ENCODE measurements at places on chromosomes 1 and 21.

GRCh38 chr21:37071561-37072273 lies 1.2 kb downstream of the PIGP start:
- no peaks in the 10 kb centered on the region for H3K27me3 ChIP-seq
- no peak for DNase-seq
- H3K27ac ChIP-seq = peak overlapping the region; percentile 93
- H3K36me3 ChIP-seq = peaks cover 9% of the 10 kb centered on the region
- peaks cover 22% of the 10 kb centered on the region for H3K4me1 ChIP-seq

- no peaks in the 10 kb centered on the region for H3K36me3 ChIP-seq
- no peak overlapping the region for H3K27ac ChIP-seq
- no peak for DNase-seq
- H3K4me1 ChIP-seq = peaks cover 15% of the 10 kb centered on the region
- peaks cover 18% of the 10 kb centered on the region for H3K27me3 ChIP-seq
Measured at GRCh38 chr1:228446852-228447251, 30.2 kb upstream of the TRIM17 start.

GRCh38 chr21:27802816-27803475 lies 836.1 kb upstream of the ADAMTS5 start:
- DNase-seq = no peak
- no peak overlapping the region for H3K27ac ChIP-seq
- no peak overlapping the region for H3K4me3 ChIP-seq
- H3K36me3 ChIP-seq = no peaks in the 10 kb centered on the region
- no peaks in the 10 kb centered on the region for H3K27me3 ChIP-seq
- H3K4me1 ChIP-seq = no peaks in the 10 kb centered on the region

DNA sequence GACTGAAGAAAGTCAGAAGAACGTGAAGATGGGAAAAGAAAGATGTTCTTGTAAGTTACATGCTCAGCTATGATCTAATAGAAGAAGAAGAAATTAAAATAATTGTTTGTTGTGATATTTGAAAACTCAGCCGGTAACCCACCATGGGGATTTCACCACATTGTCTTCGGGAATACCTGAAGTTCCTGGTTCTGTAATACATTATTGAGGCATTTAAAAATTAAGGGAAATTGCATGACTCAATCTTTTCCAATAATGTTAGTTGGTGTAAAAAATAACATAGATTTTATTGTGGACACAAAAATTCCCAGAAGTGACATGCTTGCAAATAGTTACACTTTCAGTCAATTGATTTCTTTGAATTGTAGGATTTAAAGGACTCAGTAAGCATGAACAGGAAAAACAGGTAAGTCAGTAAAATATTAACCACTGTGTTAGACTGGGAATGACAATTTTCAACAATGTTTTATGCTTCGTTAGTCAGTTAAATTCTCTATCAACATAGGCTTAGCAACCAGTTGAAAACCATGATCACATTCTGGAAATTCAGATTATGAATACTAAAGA lies 745.1 kb downstream of the LTN1 start:
- H3K4me3 ChIP-seq = no peak overlapping the region
- no peak overlapping the region for H3K27ac ChIP-seq

GRCh38 chr1:15736892-15737261 lies 819 bp downstream of the SLC25A34 start:
- peaks cover 17% of the 10 kb centered on the region for H3K36me3 ChIP-seq
- peaks cover 6% of the 10 kb centered on the region for H3K4me1 ChIP-seq
- H3K27me3 ChIP-seq = no peaks in the 10 kb centered on the region
- H3K27ac ChIP-seq = no peak overlapping the region
- no peak for DNase-seq

DNA sequence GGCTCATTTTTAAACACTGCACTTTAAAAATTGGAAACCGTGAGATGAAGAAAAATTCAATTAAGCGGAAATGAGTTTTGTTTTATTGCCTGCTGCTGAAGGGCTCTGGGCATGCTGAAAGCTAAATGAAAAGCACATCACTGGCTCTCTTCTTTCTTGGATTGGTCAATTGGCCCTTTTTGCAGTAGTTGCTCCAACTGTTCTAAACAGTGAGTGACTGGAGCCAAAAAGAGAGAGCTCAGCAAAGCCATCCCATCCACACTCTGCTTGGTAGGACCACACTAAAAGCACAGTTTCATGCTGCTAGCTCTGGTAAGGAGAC lies 48.1 kb downstream of the LHX4 start:
- H3K4me3 ChIP-seq = no peak overlapping the region
- H3K27ac ChIP-seq = no peak overlapping the region
- H3K27me3 ChIP-seq = no peaks in the 10 kb centered on the region

DNA sequence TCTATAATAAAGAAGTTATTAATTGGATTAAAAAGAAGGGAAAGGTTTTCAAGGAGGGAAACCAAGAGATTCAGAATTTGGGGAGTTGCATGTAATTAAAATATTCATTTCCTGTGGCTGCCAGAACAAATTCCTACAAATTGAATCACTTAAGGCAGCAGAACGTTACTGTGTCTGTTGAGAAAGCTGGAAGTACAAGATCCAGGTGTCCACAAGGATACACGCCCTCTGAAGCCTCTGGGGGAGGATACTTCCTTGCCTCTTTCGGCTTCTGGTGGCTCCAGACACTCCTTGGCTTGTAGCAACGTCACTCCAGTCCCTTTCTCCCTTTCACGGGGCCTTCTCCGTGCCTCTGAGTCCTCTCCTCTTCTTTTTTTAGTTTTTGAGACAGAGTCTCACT lies 67.9 kb downstream of the KAZN start:
- H3K36me3 ChIP-seq = no peaks in the 10 kb centered on the region
- no peak overlapping the region for H3K27ac ChIP-seq
- no peak overlapping the region for H3K4me3 ChIP-seq
- no peaks in the 10 kb centered on the region for H3K4me1 ChIP-seq

- no peak overlapping the region for H3K4me3 ChIP-seq
- no peak overlapping the region for H3K27ac ChIP-seq
- no peak for DNase-seq
- H3K4me1 ChIP-seq = no peaks in the 10 kb centered on the region
- no peaks in the 10 kb centered on the region for H3K36me3 ChIP-seq
Measured at GRCh38 chr1:86409416-86410021, 13.4 kb upstream of the ODF2L start.

DNA sequence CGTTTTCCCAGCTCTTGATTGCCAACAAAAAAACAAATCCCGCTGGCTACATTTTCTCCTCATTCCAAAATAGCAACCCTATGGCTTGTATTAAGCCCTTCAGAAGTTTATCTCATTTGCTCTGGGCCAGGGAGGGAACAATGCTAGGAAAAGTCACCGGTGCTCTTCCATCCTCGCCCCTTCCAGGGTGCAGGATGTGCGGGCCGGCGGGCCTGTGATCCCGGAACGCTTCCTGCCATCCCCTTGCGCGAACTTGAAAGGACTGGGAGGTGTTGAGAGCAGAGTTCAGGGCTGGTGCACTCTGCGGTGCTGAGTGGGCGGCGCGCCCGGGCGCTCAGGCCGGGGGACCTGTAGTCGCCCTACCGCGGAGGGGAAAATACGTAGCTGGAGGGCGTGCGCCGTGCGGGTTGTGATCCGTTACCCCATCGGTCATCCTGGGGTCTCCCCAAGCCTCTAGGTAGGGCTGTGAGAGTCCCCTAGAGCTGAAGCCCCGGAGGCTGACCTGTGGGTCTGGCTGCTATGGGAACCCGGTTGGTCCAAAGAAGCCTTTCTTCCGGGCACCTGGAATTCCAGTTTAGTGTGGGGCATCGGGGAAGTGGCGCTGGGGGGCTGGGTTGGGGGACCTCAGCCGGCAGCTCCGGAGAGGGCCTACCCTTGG lies 13.1 kb downstream of the NR5A2 start:
- peaks cover 50% of the 10 kb centered on the region for H3K4me1 ChIP-seq
- H3K4me3 ChIP-seq = no peak overlapping the region
- no peak for DNase-seq
- peaks cover 96% of the 10 kb centered on the region for H3K27me3 ChIP-seq

DNA sequence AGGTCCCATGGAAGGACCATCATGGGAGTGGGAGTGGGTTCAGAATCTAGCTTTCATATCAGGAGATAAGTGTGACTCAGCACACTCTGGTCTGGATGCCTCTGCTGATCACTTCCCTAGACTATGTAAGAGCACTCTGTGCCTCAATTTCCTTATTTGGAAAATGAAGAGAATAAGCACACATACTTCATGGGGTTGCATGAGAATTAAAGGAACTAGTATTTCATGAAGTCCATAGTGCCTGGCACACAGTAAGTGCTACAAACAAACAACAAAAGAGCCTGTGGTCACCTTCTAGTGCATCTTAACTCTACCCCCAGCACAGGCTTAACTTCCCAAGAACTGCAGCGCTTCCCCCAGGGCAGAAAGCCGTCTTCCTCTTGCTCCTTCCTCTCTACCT lies 9.6 kb upstream of the IL20 start:
- no peak overlapping the region for H3K27ac ChIP-seq
- peaks cover 11% of the 10 kb centered on the region for H3K4me1 ChIP-seq
- no peaks in the 10 kb centered on the region for H3K27me3 ChIP-seq
- no peaks in the 10 kb centered on the region for H3K36me3 ChIP-seq
- no peak for DNase-seq

GRCh38 chr1:106817575-106817974 lies 238.9 kb upstream of the PRMT6 start:
- no peak overlapping the region for H3K27ac ChIP-seq
- DNase-seq = no peak
- H3K4me3 ChIP-seq = no peak overlapping the region
- no peaks in the 10 kb centered on the region for H3K36me3 ChIP-seq
- no peaks in the 10 kb centered on the region for H3K4me1 ChIP-seq
- H3K27me3 ChIP-seq = no peaks in the 10 kb centered on the region

DNA sequence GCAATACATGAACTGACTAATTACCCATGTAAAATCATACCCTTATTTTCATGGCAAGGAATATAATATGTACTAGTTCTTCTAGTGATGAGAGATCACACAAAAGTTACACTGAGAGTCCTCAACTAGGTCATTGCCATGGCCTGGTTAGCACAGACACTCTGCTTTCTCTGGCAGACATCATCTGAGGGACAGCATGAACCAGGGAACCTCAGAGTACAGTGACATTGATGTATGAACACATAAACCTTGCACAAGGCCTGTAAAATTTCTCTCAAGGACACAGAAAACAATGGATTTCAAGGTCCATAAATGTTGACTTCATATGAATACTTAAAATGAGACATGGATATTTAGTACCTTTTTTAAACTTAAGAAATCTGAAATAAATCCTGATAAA lies 108.8 kb upstream of the MAGI3 start:
- H3K27ac ChIP-seq = no peak overlapping the region
- H3K36me3 ChIP-seq = no peaks in the 10 kb centered on the region
- no peaks in the 10 kb centered on the region for H3K27me3 ChIP-seq
- no peak overlapping the region for H3K4me3 ChIP-seq
- no peaks in the 10 kb centered on the region for H3K4me1 ChIP-seq
- no peak for DNase-seq

- H3K36me3 ChIP-seq = no peaks in the 10 kb centered on the region
- no peak for DNase-seq
- no peak overlapping the region for H3K4me3 ChIP-seq
- H3K27ac ChIP-seq = no peak overlapping the region
Measured at GRCh38 chr1:166017395-166017794, 149.4 kb downstream of the FAM78B start.

- no peak overlapping the region for H3K4me3 ChIP-seq
- H3K4me1 ChIP-seq = no peaks in the 10 kb centered on the region
- H3K27ac ChIP-seq = no peak overlapping the region
- DNase-seq = no peak
- no peaks in the 10 kb centered on the region for H3K36me3 ChIP-seq
Measured at GRCh38 chr1:49323925-49324540, 547.3 kb upstream of the BEND5 start.

GRCh38 chr1:94734963-94735901 lies 84.9 kb upstream of the SLC44A3 start:
- H3K27me3 ChIP-seq = peaks cover 4% of the 10 kb centered on the region
- DNase-seq = no peak
- no peaks in the 10 kb centered on the region for H3K4me1 ChIP-seq
- H3K27ac ChIP-seq = no peak overlapping the region
- H3K36me3 ChIP-seq = no peaks in the 10 kb centered on the region
- H3K4me3 ChIP-seq = no peak overlapping the region

- H3K36me3 ChIP-seq = no peaks in the 10 kb centered on the region
- H3K27me3 ChIP-seq = peaks cover 10% of the 10 kb centered on the region
- H3K4me3 ChIP-seq = no peak overlapping the region
- H3K4me1 ChIP-seq = peaks cover 14% of the 10 kb centered on the region
Measured at GRCh38 chr21:41523175-41523574, 15.2 kb upstream of the TMPRSS2 start.

- H3K27me3 ChIP-seq = peaks cover 15% of the 10 kb centered on the region
- no peak for DNase-seq
- no peak overlapping the region for H3K4me3 ChIP-seq
Measured at GRCh38 chr1:26083208-26083607, 15.8 kb upstream of the TRIM63 start.

DNA sequence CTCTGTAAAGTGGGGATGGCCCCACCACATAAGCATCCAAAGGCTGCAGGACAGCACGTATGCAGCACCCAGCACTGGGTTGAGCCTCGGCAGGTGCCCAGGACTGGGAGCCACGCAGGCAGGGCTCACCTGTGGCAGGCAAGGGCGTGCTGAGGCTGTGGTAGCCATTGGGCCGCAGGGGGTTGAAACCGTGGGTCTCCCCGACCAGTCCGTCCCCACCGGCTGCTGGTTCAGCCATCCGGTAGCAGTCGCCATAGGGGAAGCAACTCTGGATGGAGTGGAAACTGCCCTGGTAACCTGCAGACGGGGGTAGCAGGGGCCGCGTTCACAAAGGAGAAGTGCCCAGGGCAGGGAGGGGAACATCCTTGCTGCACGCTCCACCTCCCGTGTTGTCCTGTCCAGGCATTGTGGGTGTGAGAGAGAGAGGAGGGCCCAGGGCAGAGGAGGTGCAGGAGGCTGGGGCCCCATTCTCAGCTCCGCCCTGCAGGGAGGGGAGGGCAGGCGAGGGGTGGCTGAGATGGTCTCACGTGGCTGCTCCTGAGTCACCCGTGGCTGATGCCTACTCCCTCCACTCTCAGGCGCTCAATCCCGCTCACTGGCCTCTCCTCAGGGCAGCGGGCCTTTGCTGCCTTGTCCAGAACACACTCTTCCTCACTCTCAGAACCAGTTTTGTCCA lies 49.9 kb downstream of the DMRTB1 start:
- no peaks in the 10 kb centered on the region for H3K4me1 ChIP-seq
- H3K36me3 ChIP-seq = no peaks in the 10 kb centered on the region
- H3K27ac ChIP-seq = no peak overlapping the region
- no peak for DNase-seq
- H3K4me3 ChIP-seq = no peak overlapping the region

GRCh38 chr1:241114699-241115233 lies 242.2 kb downstream of the RGS7 start:
- H3K36me3 ChIP-seq = no peaks in the 10 kb centered on the region
- no peaks in the 10 kb centered on the region for H3K27me3 ChIP-seq
- H3K4me3 ChIP-seq = no peak overlapping the region
- DNase-seq = no peak
- H3K4me1 ChIP-seq = no peaks in the 10 kb centered on the region

GRCh38 chr1:84907095-84907827 lies 14.3 kb upstream of the LPAR3 start:
- H3K4me1 ChIP-seq = no peaks in the 10 kb centered on the region
- no peak overlapping the region for H3K4me3 ChIP-seq
- no peaks in the 10 kb centered on the region for H3K27me3 ChIP-seq
- DNase-seq = no peak
- no peak overlapping the region for H3K27ac ChIP-seq

DNA sequence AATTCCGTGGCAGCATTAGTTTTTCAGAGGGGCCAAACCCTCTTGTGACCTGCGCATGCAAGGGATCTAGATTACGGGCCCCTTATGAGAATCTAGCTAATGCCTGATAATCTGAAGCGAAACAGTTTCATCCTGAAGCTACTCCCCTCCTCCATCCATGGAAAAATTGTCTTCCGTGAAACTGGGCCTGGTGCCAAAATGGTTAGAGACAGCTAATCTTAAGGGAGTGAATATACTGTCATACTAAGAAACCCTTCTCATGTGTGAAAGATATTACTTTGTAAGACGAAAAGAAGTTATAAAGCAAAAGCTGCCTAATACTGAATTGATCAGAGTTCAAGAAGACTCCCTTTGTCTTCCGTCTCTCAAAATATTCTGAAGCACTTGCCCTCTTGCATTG lies 166.3 kb downstream of the DUSP10 start:
- no peaks in the 10 kb centered on the region for H3K36me3 ChIP-seq
- no peaks in the 10 kb centered on the region for H3K27me3 ChIP-seq
- no peak overlapping the region for H3K27ac ChIP-seq
